Choroid plexus epithelial cell (primary cell): ENCODE measurements at places on chromosomes 12 and 14.

GRCh38 chr12:128786741-128787391 is 36.9 kb downstream of the SLC15A4 start:
- no peak for DNase-seq

DNA sequence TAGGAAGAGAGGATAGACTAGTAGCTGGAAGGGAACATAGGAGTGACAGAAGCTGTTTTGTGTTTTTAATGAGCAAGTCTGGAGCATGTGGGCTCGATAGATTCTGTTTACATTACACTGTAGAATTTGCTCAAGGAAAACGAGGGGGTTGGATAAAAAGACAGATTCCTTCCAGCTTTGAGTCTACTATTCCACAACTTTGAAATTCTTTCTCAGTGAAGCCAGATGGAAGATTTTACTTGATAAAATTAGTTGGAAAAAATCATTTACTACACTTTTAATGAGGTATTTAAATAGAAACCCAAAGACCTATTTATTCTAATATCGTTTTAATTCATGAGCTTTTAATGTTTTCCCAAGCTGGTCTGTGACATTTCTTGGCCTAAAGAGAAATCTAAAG is 19.5 kb upstream of the EPS8 start:
- peak; percentile 57 for DNase-seq

- DNase-seq: peak; percentile 98
These were observed 1.3 kb downstream of the ZC3H10 start for GRCh38 chr12:56119361-56119796.

GRCh38 chr14:101191101-101191720 is 287.7 kb upstream of the RTL1 start:
- no peak for DNase-seq

- peak; percentile 63 for DNase-seq
These were observed 53.7 kb downstream of the APAF1 start for GRCh38 chr12:98698603-98699463.

GRCh38 chr14:37447883-37448391 is 147.1 kb downstream of the FOXA1 start:
- DNase-seq: no peak

- peak; percentile 56 for DNase-seq
These were observed 640 bp downstream of the ARMH4 start for GRCh38 chr14:58151133-58152013.

DNA sequence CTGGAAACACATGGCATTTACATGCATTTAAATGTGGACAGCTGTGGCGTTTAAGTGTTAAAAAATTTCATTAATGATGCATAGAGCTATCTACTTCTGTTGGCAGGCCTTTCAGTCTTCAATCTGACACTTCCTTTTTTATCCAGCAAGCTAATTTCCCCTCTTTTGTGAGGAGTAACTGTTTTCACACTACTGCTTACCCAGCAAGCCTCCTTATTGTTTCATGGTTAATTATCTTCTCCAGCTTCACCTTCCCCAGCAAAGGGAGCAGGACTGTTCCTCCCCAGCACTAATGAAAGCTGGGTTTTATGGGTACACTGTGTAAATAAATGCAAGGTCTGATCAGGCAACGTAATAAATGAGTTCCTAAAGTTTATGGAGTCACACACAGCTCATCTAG is 129.4 kb upstream of the NPAS3 start:
- no peak for DNase-seq

GRCh38 chr14:21840765-21841164 is 167.1 kb upstream of the OR4E1 start:
- DNase-seq: peak; percentile 25

DNA sequence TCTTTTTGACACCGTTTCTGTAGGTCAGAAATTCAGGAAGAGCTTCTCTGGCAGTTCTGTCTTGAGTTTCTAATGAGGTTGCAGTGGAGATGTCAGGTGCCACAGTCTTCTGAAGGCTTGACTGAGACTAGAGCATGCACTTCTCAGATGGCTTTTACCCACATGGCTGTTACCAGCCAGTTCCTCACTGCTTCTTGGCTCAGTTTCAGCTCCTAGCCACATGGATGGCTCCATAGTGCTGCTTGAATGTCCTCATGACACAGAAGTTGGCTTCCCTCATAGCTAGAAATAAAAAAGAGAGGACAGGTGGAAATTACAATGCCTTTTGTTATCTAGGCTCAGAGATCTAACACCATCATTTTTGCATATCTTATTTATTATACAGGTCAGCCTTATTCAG is 38.1 kb upstream of the SLC2A13 start:
- no peak for DNase-seq

DNA sequence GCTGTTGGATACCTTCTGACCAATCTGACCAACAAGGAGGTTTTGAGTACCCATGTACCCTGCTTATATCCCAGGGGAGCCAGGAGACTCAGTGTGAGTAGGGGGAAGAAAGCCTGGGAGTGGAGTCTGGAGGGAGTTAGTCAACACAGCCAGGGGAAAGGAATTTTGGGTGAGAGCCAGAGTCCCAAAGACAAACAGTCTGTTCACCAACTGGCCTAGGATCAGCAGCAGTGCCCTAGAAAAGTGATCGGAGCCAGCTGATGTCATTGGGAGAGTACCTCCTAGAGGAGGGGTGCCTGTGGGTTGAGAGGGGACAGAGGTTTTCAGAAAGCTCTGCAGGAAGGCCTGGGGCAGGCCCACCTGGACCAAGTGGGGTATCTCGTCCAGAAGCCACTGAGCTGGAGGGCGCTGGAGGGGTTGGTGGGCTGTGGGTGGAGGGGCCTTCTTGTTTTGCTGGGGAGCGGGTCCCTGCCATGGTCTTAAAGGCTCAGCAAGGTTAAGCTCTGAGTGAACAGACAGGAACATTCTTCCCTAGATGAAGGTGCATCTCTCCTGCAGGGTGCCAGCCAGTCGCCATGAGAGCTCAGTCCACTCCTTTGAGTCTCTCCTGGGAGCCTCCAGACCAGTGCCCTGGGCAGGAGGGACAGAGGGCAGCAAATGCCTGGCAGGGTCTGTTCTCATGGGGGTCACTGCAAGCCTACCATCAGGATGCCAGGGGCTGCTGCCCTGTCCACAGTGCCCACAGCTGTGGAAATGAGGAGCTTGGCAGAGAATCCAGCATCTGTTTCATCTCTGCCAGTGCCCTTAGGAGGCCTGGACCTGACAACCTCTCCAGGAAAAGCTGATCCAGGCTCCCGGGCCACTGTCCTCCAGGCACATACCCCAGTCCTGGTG is 63.6 kb downstream of the CHGA start:
- peak; percentile 34 for DNase-seq

GRCh38 chr12:13311551-13311950 is 115.0 kb downstream of the EMP1 start:
- no peak for DNase-seq

- peak; percentile 75 for DNase-seq
These were observed 4.6 kb upstream of the SEC23A start for GRCh38 chr14:39107591-39107996.

DNA sequence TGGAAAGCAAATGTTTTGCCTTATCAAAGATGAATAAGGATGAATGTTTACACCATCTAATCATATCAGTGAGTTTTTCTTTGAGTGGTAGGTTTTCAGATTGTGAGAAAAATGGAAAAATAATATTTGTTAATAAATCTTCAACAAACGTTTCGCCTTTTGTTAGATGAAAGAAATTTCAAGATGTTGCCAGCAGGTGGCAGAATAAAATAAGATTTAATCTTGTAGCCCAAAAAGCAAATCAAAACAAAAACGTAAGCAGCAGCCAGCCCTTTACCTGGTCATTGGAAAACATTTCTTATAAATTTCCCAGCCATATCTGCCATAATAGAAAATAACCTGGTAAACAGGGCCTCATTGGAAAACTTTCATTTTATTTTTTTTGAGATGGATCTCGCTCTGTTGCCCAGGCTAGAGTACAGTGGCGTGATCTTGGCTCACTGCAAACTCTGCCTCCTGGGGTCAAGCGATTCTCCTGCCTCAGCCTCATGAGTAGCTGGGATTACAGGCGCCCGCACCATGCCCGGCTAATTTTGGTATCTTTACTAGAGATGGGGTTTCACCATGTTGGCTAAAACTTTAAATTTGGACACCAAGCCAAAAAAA is 15.4 kb upstream of the TMEM120B start:
- DNase-seq: peak; percentile 69

GRCh38 chr12:41772478-41772877 is 372.2 kb downstream of the GXYLT1 start:
- DNase-seq: no peak

DNA sequence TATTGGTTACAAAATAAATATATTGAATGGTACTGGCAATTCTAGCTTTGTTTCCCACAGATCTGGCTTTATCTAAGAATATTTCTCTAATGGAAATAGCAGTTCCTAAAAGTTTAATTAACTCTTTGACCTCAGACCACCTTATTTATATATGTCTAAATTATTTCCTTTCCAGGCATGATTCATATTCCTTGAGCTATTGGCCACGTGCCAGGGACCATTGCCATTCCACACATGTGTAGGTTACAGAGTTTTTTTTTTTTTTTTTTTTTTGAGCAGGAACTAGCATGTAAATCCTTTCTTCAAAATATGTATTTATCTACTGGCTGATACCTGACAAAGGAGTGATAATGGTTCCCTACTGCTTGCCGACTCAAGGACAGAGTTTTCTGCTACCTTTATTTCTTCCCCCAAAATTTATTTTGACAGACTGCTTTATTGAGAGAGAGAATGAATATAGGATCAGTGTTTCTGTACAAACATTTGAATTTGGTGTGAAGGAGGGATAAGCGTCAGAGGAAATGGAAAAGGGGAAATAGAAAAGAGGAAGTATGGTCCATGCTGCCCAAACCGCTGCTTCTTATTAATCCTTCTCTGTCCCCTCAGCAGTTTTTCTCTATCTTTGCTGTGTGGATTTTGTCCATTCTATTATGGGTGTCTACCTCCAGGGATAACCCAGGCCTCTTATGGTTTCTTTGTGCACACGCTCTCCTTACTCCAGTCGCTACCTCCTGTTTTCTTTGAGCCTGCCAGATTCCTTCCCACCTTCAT is 36.4 kb downstream of the PDE3A start:
- DNase-seq: peak; percentile 64

DNA sequence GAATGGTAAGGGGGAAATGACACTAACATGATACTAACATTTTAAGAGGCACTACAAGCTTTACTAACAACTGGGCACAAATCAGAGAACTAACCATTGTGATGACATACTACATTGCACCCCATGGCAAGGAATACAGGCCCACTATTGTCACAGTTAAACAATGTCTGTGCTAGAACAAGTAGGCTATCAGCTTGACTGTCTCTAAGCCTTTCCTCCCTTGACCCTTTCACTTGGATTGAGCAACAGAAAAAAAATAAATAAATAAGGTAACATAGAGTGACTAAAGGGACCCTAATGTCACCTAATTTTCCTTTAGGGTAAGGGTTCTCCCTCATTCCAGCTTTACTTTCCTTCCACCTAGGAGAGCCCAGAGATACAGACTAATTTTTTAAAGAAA is 4.4 kb downstream of the SLC38A2 start:
- DNase-seq: peak; percentile 37
